T-helper 2 cell (primary cell): ENCODE measurements at places on chromosomes 7 and 10.
A peak's percentile ranks its signal among the peaks of the same experiment; 100 is the strongest.

- no peak for DNase-seq
Measured at GRCh38 chr10:132528064-132528691, 9.4 kb upstream of the INPP5A start.

DNA sequence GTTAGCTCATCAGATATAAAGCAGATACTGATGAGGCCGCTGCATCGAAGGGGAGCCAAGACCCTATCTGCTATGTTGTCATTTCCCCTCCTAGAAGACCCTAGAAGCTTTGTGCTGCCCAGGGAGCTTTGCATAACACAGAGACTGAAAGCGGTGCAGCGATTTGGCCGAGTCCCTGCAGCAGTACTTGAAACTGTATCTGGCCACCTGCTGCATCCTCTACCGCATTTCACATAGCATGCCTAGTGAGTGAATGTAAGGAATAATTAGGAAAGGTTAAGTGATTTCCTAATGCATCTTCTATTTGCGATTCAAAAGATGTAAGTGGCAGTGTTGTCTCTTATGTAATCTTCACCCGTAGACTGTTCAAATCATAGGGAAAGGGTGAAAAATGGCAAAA is 106.7 kb downstream of the LRMDA start:
- no peak for DNase-seq

- DNase-seq, result no peak
Measured at GRCh38 chr10:19704544-19704943, 111.7 kb upstream of the PLXDC2 start.

DNA sequence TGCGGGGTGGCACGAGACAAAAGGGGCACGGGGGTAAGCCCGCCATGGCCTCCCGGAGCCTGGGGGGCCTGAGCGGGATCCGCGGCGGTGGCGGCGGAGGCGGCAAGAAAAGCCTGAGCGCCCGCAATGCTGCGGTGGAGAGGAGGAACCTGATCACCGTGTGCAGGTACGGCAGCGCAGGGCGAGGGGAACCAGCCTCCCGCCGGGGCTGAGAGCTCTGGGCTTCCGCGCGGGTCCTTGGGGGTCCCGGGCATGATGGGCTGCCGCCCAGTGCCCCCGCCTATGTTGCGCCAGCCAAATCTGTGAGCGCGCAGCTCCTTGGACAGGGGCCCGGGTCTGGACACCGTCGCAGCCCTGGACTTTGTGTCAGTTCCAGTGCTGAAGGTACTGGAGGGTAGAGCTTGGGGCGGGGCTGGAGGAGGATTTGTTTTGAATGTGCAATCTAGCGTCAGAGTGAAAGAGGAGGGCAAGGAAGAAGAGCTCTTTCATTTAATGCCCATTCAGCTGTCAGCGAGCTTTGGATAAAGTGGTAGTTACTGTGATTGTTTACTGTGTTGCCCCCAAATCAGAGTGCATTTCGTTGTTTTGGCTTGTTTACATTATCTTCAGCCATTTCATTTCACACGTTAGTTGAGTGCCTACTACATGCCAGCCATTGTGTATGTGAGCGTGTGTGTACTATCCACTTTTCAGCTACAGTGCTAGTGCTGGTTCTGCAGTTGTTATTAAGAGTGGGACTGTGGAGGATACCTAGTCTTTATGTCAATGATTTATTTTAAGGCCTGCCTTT is 777 bp downstream of the RUNDC3B start:
- DNase-seq, result no peak

GRCh38 chr7:137458399-137458798 is 114.9 kb upstream of the PTN start:
- DNase-seq, result no peak

GRCh38 chr7:157347217-157347904 is 10.6 kb downstream of the DNAJB6 start:
- no peak for DNase-seq

GRCh38 chr10:79246606-79247275 is 100.5 kb upstream of the PPIF start:
- DNase-seq, result no peak

DNA sequence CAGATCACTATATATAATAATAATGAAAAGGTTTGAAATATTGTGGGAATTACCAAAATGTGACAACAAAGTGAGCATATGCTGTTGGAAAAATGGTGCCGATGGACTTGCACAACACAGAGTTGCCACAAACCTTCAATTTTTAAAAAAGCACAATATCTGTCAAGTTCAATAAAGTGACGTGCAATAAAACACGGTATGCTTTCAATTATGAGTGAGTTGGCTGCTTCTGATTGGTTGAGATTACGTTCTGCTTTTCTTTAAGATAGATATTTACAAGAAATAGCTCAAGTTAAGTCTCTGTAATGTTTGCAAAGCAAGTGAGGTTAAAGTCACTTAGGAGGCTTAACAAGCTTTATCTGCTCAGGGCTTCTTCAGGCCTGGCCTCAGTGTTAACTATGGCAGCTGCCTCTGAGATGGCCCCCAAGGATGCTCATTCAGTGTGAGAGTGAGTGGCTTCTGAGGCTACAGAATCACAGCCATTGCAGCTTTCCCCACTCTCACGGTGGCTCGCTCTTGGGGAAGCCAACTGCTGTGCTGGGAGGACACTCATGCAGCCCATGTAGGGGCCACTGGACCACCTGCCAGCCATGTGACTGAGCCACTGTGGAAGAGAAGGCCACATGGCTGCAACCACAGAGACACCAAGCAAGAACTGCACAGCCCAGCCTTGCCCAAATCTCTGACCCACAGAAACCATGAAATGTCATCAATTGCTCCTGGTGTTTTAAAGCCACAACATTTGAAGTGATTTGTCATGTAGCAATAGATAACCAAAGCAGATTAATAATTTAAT is 78.3 kb upstream of the TMEM72 start:
- DNase-seq, result no peak

GRCh38 chr7:70669854-70670253 is 462.1 kb upstream of the GALNT17 start:
- DNase-seq, result no peak

GRCh38 chr10:24483701-24484100 is 240.0 kb downstream of the ARHGAP21 start:
- peak; percentile 12 for DNase-seq

DNA sequence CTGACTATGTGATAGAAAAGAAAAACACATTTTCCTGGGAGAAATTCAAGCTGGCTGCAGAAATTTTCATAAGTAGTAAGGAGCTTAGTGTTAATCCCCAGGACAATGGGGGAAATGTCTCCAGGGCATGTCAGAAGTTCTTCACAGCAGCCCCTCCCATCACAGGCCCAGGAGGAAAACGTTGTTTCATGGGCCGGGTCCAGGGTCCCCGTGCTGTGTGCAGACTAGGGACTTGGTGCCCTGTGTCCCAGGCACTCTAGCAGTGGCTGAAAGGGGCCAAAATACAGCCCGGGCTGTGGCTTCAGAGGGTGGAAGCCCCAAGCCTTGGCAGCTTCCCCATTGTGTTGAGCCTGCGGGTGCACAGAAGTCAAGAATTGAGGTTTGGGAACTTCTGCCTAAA is 99.0 kb upstream of the ASAH2 start:
- DNase-seq, result no peak

GRCh38 chr7:35605760-35606159 is 89.2 kb downstream of the HERPUD2 start:
- no peak for DNase-seq
